ENCODE measurements at places on chromosomes 4 and X. TPM values are rescaled to one million over a fixed set of nuclear protein-coding genes. Genes with fewer than 3 reads are reported as not detected.

The OPN1MW gene
- total RNA-seq: not detected

The TMPRSS11B gene
- total RNA-seq: not detected

DNA sequence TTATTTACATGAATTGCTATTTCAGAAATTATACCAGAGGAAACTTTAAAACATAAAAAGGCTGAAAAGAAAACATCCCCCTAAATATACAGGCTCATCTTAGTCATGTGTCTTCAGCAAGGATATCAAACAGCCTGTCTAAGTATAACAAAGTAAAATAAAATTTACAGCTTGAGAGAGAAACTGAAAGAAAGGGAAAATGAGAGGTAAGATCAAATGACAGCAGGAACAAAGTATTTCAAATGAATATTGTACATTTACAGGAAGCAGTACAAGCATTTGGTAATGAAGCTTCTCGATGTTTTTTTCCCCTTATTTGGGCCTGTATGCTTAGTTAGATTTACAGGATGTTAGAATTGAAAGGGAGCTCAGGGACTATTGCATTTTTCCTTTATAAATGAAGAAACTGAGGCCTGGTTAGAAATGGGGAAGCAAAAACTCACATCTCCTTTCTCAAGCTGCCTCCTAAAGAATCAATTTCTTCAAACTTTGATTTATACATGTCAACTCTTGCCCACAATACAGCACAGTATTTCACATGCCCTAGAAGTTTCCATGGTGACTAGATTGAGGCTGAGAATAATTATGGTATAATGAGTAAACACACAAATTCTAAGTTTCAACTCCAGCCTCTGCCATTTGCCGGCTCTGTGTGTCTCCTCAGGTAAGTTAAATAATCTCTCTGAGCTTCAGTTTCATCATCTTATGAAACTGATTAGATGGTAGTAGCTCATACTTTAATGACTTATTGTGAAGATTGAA, 29.3 kb downstream of the DAPP1 start:
- no peak for DNase-seq

The ZNF81 gene
- total RNA-seq: 6.5 TPM

DNA sequence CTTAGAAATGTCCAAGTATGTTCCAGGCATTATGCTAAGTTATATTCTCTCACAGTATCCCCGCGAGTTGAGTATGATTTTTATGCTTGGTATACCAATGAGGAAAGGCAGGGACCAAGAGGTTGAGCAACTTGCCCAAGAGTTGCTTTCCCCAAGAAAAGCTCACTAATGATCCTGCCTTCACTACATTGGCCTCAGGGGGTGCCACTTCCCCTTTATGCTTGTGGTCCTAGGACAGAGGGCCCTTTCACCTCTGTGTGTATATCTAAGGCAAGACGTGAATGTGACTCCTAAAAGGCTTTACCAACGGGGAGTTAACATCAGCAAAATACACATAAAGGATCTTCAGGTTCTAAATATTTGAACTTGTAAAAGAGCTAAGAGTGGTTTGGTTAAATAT, 164.4 kb upstream of the CPEB2 start:
- DNase-seq: no peak

- no peak for DNase-seq
These were observed 207.1 kb upstream of the DKK2 start for GRCh38 chr4:107243141-107243781.

DNA sequence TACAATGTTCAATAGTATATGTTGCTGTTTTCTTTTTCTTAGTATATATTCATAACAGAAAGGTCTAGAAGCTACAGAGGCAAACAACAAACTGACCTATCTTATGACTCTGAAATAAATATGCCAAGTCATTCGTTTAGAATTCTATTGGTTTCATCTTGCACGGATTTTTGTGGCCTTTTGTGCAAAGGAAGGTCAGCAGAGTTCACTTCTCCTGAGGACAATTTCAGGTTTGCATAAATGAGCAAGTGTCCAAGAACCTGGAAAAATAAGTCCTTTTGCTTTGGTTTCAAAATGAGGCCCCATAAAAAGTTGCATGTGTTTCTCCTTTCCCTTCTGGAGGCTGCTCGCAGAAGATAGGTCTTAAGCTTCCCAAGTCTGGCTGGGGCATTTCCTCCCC, 156.9 kb downstream of the APBB2 start:
- DNase-seq: peak; percentile 60

DNA sequence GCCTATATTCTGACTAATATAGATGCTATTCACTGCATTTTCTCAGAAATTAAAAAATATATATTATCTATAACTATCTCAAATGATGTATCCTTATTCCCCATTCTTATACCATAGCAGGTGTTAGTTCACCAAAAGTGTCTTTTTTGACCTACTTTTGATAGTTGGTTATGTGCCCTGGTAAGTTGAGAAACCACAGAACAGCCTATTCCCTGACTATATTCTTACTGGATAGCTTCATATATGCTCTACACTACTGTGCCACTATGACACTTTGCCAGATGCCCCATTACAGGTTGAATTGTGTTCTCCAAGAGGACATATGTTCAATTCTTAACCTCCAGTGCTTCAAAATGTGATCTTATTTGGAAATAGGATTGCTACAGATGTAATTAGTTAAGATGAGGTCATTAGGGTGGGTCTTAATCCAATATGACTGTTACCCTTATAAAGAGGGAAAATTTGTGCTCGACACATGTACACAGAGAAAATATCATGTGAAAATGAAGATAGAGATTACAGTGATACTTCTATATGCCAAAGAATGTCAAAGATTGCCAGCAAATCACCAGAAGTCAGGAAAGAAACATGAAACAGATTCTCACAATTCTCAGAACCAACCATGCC, 76.1 kb downstream of the LRBA start:
- DNase-seq: no peak

DNA sequence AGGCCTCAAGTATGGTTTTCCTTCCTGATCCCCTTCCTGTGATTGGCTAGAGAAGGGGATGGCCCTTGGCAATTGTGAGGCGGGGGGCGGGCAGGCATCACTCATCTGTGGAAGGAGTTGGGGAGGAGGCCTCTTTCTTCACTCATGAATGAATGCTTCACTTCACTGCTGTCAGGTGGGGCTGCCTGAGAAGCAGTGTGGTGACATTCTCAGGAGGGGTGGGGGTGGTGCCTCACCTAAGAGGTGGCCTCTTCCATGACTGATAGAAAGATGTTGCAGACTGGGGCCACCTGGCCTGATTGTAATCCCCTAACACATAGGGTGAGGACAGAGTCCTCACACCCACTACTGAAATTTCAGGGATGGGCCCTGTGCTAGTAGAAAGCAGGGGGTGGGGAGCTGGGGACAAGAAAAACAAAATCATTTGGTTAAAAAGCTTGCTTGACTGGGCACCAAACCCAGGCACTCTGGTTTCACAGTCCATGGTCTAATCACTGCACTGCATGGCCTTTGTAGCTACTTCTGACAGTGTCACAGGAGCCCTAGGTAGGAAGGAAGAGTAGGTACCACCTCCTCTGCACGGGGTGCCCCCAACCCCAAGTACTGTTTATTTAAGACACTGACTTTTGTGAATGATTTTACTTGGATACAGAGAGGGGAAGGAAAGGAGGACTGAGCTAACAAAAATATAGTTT, 5.6 kb upstream of the HOPX start:
- DNase-seq: no peak

DNA sequence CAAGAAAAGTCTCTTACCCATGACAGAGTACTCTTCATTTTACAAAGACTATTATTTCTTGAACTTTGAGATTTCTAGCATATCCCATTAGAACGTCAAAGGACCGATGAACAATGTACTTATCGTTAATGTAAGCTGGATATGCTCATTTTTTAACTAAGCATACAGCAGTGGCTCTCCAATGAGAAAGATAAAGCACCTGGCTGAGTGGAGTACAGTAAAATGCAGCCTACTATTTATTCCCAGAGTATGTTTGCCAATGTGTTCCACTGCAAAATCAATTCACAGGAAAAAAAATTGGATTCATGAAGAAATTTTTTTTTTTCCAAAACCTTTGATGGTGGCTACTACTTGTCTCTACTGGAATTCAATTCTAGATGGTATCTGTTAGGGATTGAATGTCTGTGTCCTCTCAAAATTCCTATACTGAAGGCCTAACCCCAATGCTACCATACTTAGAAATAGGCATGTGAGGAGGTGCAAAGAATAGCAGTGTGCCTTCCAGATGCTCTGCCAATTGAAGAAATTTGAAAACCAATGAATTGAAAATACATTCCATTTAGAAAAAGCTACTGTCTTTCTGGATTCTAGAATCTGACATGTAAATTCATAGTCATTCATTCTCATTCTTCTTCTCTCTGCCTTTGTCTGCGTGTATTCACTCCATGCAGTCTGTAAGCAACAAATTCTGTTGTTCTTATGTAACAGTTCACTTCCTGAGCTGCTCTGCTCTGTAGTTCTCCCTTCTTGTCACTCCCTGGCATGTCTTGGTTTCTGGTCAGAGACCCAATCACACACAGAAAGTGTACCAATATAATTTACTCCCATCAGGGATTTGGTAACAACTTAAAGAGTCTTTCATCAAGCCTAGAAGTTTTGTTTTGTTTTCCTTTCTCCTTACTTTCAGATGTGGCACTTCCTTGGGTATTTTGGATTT, 61.4 kb downstream of the PAPSS1 start:
- DNase-seq: no peak

The CDS1 gene
- total RNA-seq: 0.30 TPM

The CFI gene
- not detected for total RNA-seq

GRCh38 chr4:183318656-183319055, 1.4 kb downstream of the CLDN22 start:
- DNase-seq: no peak

The CLGN gene
- 0.30 TPM for total RNA-seq

DNA sequence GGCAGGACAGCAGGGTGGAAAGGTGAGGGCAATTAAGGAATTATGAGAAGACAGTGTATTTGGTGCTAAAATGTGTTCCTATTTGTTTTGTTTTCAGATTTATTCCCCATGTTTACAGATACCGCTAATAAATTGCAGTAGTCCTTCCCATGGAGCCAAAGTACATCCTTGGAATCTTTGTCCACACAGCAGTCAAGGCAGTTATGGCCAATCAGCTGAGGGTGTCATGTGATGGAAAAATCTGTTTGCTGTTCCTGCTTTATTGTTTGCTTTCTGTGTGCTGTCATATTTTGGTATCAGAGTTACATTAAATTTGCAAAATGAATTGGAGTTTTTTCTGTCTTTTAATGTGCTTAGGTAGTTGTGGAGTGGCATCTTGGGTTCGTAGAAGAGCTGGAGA, 10.5 kb downstream of the TRO start:
- DNase-seq: no peak

The ZMAT1 gene
- total RNA-seq: 1.4 TPM

The CLIC2 gene
- not detected for total RNA-seq

DNA sequence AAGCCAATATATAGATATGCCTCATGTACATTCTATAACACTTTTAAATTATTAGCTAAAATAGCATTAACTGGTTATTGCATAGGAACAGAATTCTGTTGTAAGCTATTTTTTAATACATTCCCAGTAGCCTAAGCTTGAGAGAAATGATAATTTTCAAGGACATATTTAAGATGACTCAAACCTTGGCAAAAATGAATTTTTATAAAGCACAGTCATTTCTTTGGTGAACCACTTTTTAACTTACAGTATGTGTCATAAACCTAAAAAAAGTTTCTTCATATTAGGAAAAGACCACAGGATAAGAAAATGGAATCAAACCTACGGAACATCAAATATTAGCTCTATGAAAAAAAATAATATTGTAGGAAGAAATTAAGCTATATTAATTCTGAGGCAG, 986.3 kb downstream of the STIM2 start:
- no peak for DNase-seq

DNA sequence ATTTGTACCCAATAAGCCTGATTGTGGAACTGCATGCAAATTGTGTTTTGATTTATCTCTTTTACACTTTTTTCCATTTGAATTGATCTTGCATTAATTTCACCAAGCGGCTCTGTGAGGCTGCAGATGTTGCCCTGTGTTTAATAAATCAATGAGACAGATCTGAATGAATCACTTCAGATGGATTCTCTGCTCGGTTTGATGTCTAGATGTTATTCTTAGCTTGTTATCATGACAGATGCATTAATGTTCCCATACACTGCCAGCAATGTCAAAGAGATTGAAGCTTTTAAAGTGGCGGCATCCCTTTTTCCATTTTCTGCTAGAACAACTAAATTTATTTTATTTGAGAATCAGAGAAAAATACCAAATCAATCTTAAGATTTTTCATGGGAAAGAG, 6.3 kb downstream of the DACH2 start:
- no peak for DNase-seq

The RAB40AL gene
- not detected for total RNA-seq

GRCh38 chr4:185165605-185166063, 22.6 kb downstream of the SLC25A4 start:
- DNase-seq: peak; percentile 25

The PABPC1L2A gene
- total RNA-seq: not detected

- DNase-seq: no peak
These were observed 27.4 kb downstream of the LEF1 start for GRCh38 chr4:108141213-108141950.

DNA sequence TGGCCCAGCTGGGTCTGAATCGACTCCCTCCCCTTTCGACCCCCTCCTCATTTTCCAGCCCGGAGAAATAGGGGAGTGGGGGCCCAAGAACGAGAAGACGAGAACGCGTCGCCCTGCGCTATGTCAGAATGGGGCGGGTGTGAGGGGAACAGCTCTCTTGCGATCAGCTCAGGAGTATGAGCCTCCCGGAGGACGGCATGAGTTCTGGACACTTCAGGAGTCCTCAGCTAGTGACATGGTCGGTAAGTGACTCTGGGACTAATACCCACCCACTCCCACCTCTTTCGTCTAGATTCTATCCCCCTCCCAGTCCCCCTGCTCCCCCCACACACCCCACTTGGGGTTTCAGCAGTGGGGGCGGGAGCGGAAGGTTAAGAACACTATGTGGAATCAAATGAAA, 944 bp downstream of the KLF8 start:
- no peak for DNase-seq

GRCh38 chr4:154399259-154399974, 92.2 kb downstream of the DCHS2 start:
- no peak for DNase-seq

DNA sequence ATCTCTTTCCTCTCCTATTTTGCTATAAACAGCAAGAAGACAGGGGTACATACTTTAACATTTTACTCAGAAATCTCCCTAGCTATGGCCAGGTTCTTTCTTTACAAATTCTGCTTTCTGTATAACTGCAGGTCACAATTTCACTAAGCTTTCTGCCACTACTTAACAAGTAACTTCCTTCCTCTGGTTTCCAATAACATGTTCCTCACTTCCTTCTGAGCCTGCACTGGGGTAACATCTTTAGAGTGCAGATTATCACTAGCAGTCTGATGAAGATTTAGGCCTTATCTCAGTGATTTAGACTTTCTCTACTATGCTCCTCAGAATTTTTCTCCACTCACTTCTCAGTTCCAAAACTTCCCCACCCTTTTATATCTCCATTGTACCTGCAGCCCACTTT, 1930.5 kb upstream of the AGA start:
- no peak for DNase-seq

The GAGE13 gene
- total RNA-seq: not detected

- peak; percentile 36 for DNase-seq
These were observed 9.5 kb downstream of the XPNPEP2 start for GRCh38 chrX:129748305-129748704.

DNA sequence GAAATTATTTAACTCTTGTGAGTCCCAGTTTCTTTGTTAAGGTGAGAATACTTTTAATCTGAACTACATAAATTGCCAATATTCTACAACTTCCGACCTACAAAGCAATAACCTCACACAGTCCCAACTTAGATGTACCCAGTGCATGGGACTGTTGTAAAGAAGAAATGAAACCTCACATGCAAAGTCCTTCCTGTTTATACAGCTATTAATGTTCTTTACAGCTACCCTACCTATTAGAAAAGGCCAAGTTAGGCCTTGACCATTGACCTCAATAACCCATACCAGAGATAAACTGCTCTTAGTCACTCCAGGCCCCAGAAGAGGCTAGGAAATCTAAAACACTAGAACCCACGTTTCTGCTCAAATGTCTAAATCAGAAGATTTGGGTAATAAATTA, 920.1 kb upstream of the TENM3 start:
- DNase-seq: no peak

All from HFFc6 (cell line).